ENCODE measurements at places on chromosomes 7 and 10. TPM values are rescaled to one million over a fixed set of nuclear protein-coding genes. Genes with fewer than 3 reads are reported as not detected.

Gene LEP
- total RNA-seq, result not detected

Gene CPA1
- not detected for total RNA-seq

DNA sequence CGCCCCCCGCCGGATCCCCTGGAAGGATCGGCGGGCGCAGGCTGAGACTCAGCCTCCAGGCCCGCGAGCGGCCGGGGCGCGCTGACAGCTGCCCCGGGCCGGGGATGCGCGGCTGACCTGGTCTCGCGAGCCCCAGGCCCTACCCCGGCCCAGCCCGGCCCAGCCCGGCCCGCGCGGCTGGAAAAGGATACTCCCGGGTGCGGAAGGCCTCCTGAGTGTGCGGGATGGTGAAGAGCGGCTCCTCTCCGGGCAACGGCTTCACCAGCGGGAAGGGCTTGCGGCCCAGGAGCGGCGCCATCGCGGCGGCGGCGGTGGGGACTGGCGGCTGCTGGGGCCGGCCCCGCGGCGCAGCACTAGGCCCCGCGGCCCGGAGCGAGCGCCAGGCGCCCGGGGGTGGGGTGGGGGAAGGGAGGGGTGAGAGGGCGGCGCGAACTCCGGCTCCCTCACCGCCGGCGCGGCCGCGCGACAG is 423 bp downstream of the BAZ1B start:
- DNase-seq, result no peak

GRCh38 chr10:31698181-31698830 is 230.3 kb downstream of the ARHGAP12 start:
- DNase-seq, result no peak

Gene NFE2L3
- 22.6 TPM for total RNA-seq

Gene SPDYE11
- not detected for total RNA-seq

Gene NUTM2A
- total RNA-seq, result 0.22 TPM

Gene SSC4D
- 0.67 TPM for total RNA-seq

DNA sequence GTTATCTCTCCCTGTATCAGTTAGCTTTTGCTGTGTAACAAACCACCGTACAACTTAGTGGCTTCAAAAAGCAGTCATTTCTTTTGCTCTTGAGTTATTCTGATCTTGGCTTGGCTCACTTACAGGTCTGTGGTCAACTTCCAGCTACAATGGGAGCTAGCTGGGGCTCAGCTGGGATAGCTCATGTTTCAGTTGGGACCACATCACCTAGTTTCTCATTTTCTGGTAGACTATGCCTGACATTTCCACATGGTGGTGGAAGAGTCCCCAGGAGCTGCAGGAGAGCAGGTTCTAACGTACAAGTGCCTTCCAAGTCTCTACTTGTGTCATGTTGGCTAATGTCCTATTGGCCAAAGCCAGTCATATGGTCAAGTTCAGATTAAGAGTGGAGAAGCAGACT is 25.8 kb upstream of the PIP4K2A start:
- no peak for DNase-seq

DNA sequence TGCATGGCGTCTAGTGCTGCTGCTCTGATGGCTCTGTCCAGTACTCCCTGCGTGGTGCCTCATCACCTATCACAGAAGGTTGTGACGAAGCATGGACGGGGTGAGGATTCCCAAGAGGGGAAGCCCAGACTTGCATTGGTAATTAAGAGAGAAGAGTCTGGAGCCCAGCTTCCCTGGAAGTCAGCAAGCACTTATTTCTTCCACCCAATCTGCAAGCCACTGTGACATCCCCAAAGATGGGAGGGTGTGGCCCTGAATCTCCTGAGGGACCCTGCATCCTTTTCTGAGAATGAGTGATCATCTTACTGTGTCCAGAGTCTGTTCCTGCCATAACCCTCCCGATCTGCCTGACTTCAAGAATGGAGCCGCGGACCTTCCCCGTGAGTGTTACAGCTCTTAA is 166.7 kb downstream of the PTPN20 start:
- no peak for DNase-seq

- no peak for DNase-seq
Measured at GRCh38 chr10:36117231-36117630, 475.1 kb upstream of the FZD8 start.

DNA sequence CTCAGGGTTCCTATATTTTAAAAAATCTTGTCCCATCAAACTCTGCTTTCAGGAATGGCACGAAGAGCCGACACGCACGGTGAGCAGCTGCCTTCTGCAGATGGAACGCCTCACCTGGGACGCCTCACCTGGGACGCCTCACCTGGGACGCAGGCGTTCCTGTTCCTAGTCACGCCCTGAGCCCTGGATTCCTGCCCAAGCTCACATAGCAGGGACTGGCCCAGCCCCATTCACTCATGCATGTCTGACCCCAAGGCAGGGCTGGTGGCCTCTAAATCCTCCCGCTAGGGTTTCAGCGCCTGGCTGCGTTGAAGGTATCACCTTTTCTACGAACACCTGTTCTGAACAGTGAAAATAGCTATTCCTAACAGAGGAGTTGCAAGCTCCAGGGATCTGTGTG is 49.8 kb downstream of the CARD11 start:
- no peak for DNase-seq

DNA sequence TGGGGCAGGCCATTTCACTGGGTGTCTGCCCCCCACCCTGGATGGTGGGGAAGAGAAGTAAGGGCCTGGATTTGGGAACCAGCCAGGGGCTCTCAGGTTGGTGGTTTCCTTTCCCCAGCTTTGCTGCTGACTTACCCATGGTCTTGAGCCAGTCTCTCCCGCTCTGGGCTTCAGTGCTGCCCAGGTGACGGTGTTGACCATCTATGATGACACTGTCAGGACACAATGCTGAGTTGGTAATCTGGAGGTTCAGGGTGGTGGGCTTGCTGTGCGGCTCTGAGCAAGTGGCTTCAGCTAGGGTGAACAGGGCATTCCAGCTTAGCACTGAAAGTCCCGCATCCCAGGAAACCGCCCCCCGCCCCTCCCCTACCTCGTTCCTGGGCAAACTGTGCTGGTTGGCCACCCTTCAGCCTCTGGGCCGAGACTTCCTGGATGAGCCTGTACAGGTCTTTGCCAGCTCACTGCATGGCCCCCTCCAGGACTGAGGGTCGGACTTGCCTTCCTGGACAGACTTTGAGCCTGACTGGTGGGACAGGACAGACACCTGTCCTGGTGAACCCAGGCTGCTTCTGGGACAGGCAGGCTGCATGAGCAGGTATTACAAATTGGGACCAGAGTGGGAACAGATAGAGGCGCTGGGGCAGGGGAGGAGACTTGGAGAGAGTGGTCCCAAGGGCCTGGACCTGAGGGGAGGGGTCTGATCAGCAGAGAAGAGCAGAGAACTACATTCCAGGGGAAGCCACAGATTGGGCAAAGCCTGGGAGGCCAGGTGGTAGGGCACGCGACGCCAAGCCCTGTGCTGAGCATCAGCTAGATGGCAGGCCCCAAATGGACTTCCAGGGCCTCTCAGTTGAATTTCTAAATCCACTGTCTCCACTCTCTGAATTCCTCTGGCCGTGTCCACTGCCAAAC is 19.9 kb upstream of the ZMIZ1 start:
- DNase-seq, result no peak

GRCh38 chr10:49129376-49129775 is 4.4 kb downstream of the FAM170B start:
- no peak for DNase-seq

GRCh38 chr10:112883360-112884178 is 66.5 kb upstream of the TCF7L2 start:
- no peak for DNase-seq

DNA sequence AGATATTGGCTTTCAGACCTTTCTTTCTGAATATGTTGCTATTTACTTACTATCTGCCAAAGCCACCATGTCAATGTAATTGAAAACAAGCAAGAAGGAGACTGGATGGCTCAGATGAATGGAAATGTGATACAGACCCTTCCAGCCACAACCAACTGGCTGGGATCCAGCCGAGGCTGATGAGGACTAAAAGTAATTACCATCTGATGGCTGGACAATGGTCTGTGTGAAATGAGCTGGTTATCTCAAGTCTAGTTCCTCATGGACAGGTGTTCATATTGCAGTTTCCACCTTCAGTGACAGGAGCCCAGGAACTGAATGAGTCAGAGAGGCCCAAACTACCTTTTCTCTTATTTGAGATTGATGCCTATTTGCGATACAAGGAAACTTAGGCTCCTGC is 267.5 kb downstream of the GATA3 start:
- DNase-seq, result no peak

GRCh38 chr7:77467408-77467807 is 51.3 kb upstream of the GSAP start:
- no peak for DNase-seq

Gene CHAT
- total RNA-seq, result not detected

Gene AP4M1
- total RNA-seq, result 9.8 TPM

DNA sequence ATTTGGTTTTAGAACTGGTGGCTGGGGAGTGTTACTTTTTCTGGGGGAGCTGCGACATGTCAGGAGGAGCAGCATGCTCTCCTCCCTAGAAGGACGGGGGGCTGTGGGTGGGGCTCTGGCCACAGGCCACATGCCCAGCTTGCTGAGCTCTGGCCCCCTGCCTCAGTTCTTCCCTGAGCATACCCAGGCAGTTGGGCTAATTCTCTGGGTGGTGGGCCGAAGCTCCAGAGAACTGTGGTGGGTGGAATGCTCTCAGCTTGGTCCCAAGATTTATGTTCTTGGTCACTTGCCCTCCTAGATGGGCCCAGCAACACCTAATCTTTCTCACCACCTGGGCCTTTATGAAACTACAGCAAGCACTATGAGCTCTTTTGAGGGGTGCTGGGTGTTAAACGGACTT is 5.1 kb upstream of the ZNF775 start:
- no peak for DNase-seq
